ENCODE measurements at places on chromosomes 7 and 10. TPM values are rescaled to one million over a fixed set of nuclear protein-coding genes. Genes with fewer than 3 reads are reported as not detected.

The C10orf90 gene
- total RNA-seq = not detected

GRCh38 chr7:2066251-2066919, 166.4 kb downstream of the MAD1L1 start:
- peak; percentile 40 for DNase-seq

GRCh38 chr7:47477191-47478016, 104.5 kb downstream of the TNS3 start:
- no peak for DNase-seq

The ABCA13 gene
- not detected for total RNA-seq
